Frontal cortex (tissue), 4 donors: ENCODE measurements at places on chromosomes 2 and 18. TPM values are rescaled to one million over a fixed set of nuclear protein-coding genes. Genes with fewer than 3 reads are reported as not detected.
A peak's percentile ranks its signal among the peaks of the same experiment; 100 is the strongest.

The SLC23A3 gene
- under 0.01 TPM for total RNA-seq

The LHCGR gene
- under 0.01 TPM for total RNA-seq

The TBR1 gene
- 73.8 TPM for total RNA-seq

The EGR4 gene
- not detected for total RNA-seq

The ABCG5 gene
- total RNA-seq: not detected

The PTPRN gene
- 24.5 TPM for total RNA-seq

The CAPN14 gene
- 0.82 TPM for total RNA-seq

The HMSD gene
- total RNA-seq: not detected

The ARHGAP28 gene
- 15.9 TPM for total RNA-seq

The IL36A gene
- not detected for total RNA-seq

DNA sequence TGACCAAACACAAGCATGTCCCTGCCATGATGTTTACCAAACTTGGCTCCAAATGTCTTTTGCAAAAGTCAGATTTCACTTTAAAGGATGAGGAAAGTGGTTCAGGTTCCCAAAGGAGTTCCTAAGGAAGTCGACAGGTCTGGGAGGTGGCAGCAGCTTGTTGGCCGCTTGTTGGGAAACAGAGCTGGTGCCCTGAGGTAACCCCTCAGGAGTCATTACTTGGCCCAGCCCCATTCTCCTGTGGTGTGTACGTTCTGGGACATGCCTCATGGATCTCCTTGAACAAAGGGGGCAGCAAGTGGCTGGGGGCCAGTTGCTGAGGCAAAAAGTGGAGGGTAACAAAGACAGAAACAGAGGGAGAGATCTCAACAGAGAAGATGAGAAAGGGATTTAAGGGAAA lies 10.9 kb downstream of the TMBIM1 start:
- DNase-seq: no peak

- DNase-seq: no peak
Observed at GRCh38 chr2:184577743-184578142, 20.6 kb upstream of the ZNF804A start.

- DNase-seq: no peak
Observed at GRCh38 chr18:32771169-32771751, 1.6 kb downstream of the KLHL14 start.

DNA sequence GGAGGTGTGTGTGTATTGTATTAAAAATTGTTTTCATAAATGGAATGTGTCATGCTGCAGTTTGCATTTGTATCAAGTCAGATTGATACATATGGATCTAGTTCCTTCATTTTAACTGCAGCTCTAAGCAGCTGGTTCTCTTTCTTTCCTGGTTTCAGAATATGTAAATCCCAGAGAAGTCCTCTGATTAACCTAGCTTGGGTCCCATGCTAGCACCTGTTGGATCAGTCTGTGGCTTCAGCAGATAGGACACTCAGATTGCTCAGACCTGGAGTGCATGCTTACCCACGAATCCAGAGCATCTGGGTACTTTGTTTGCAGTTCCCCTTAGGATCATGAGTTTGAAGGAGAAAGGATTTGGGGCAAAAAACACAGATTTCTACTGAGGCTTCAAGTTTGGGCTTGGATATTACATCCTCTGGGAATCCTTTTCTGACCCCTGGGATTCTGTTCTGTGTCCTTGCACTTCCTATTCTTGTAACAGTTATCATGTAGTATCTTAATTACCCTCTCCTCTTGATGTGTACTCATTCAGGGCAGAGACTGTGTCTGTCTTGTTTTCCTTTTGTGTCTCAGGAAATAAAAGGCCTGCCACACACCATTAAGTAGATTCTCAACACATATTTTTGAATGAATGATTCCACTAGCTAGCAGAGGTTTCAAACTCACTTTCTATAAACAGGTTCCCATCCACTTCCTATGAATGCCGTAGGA lies 142.1 kb downstream of the PHLPP1 start:
- no peak for DNase-seq

GRCh38 chr2:172089633-172090032 lies 4.3 kb downstream of the DLX1 start:
- peak; percentile 5 for DNase-seq

- DNase-seq: no peak
Observed at GRCh38 chr2:28047681-28048080, 157.2 kb downstream of the BABAM2 start.

DNA sequence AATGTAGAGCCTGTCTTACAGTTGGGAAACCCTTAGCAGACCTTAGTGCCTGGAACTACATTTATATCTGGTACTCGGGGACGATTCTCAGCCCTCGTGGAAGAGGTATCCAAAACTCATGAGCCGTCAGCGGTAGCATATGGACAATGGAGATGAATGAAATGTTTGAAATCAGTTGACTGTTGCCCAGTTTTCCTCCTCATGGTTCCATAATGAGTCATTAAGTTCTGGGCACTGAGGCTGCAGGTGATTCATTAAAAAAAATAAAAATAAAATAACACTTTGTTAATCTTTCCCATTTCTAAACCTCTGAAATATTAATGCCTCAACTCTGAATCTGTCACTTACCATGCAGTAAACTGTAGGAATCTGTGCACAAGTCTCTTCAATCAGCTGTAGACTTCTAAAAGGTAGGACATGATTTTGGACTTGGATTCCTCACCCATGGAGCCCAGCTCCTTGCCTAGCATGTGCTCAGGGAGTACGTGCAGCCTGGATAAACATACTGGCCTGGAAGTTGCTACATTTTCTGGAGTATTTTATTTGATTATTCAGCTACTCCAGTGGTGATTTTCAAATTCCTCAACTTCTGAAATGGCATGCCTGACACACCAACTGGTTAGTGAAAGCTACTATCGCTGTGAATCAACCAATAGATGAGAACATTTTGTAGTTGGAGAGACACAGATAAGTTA lies 979.2 kb downstream of the CNTNAP5 start:
- DNase-seq: no peak

GRCh38 chr2:143398781-143399180 lies 269.6 kb downstream of the ARHGAP15 start:
- no peak for DNase-seq

DNA sequence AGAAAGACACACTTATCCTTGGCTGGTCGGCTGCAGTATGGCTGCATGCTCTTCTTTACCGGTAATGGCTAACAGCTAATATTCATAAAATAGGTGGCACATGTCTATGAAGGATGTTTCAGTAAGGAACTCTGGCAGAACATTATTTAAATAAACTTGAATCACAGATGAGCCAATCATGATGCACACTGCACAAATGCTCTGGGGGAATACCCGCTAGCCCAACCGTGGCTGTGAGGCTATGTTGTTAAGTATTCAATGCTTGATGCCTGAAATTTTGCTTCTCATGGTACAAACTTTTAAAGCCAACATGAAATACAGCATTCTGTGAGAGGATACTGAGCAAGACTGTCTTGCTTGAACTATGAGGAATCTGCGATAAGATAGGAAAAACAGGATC lies 505.8 kb downstream of the ZEB2 start:
- no peak for DNase-seq

DNA sequence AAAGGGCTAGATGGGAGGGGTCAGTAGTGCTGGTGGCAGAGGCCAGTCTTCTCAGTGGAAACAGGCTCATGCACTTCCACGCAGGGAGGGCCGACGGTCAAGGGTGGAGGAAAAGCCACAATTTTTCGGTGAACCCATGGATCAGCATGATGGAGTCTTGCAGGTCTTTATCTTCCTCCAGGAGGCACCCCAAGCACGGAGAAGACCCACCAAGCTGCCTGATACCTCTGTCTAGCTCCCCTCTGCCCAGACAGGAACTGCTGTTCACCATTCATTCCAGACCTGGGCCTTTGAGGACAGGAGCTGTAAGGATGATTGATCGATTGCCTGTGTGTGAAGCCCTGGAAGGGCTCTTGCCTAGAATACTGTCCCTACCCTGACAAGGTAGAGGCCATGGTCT lies 2.8 kb upstream of the LRRFIP1 start:
- no peak for DNase-seq

DNA sequence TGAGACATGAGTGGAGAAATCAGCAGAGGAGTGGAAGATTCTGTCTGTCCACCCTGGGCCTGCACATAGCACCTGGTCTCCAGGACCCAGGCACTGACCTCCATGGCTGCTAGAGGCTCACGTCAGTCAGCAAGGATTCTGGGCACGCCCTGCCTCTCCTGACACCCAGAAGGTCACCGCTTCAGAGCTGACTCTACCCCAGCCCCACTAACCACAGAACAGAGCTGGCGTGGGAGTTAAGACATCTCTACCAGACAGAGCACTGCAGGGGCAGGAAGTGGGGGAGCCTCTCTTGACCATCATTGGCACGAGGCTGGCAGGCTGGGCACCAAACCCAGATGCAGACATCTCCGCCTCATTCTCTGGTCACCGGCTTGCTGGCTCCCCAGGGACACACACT lies 3.0 kb downstream of the ADCY3 start:
- DNase-seq: no peak

DNA sequence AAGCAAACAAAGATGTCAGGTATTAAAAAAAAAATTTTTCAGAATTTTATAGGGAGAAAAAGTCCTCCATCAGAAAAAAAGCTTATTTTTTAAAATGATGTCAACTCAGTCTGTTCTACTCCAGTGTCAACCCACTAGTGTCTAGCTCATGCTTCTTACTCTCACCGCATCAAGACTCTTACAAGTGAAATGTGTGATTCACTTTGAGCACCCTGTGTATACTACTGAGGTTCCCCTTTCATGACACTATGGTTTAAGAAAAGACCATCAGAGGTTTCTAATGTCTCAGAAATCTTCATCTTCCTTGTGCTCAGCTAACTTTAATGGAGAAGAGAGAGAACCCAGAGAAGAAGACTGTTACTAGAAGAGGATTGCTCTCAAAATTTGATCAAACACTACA lies 43.4 kb downstream of the FEZ2 start:
- no peak for DNase-seq

GRCh38 chr2:105618351-105618659 lies 126.4 kb upstream of the NCK2 start:
- DNase-seq: no peak

DNA sequence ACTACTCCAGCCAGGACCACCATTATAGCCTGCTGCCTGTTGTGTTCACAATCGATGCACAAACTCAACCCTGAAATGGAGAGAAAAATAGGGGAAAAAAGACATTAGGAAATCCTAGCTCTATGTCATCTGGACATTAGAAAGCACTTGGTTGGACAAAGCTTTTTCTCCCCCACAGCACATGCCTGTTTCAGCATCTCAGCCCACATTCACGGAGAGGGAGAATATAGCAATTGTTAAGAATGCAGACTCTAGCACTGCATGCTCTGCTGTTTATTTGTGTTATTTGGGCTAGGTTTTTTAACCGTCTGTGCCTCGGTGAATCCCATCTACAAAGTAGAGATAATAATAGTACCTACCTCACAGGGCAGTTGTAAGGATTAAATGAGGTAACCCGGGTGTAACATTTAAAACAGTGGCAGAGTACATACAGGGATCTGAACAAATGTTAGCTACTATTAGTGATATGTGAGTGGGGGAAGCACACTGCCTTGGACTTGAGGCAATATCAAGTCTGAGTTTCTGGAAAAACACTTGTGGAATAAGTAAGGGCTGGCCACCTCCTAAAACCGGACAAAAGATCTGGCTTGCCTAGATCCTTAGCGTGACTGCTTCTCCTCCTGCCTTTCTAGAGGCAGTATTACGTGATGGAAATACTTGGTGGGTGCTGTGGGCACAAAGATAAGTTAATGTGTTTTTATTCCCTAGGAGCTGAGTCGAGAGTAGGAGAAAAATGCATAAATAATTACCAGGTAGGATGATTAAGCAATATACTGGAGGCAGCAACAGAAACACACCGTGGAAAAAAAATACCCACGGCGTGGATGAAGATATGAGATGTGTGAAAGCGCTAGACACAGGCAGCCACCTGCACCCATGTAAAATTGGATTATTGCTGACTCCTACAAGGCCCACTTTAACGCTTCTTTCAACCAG lies 1.0 kb upstream of the PPP1CB start:
- DNase-seq: no peak

DNA sequence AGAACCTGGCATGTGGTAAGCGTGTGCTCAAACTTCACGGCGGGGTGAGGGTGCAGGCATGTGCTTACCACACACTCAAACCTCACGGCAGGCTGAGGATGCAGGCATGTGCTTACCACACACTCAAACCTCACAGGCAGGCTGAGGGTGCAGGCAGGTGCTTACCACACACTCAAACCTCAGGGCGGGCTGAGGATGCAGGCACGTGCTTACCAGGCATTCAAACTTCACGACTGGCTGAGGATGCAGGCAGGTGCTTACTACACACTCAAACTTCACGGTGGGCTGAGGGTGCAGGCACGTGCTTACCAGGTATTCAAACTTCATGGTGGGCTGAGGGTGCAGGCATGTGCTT lies 105.0 kb upstream of the ALKAL2 start:
- DNase-seq: no peak

DNA sequence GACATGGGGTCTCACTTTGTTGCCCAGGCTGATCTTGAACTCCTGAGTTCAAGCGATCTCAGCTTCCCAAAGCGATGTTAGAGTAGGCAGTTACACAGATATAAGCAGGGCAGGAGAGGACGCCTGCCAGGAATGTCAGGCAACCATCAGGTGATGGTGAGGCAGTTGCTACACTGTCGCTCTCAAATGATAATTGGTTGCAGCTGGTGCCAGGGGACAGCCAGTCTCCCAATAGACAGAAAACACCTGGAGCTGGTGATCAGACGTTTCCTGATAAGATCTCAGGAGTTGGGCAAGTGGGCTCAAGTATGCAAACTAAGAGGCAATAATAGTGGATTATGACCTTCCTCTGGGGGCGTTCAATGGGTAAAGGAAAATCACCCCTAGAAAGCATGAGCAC lies 163.1 kb upstream of the RGPD4 start:
- DNase-seq: no peak

GRCh38 chr18:45325778-45326177 lies 289.5 kb upstream of the SLC14A2 start:
- no peak for DNase-seq

- no peak for DNase-seq
Observed at GRCh38 chr2:23457990-23458682, 73.2 kb downstream of the KLHL29 start.

- DNase-seq: no peak
Observed at GRCh38 chr2:241891988-241892298, 22.4 kb downstream of the RTP5 start.

DNA sequence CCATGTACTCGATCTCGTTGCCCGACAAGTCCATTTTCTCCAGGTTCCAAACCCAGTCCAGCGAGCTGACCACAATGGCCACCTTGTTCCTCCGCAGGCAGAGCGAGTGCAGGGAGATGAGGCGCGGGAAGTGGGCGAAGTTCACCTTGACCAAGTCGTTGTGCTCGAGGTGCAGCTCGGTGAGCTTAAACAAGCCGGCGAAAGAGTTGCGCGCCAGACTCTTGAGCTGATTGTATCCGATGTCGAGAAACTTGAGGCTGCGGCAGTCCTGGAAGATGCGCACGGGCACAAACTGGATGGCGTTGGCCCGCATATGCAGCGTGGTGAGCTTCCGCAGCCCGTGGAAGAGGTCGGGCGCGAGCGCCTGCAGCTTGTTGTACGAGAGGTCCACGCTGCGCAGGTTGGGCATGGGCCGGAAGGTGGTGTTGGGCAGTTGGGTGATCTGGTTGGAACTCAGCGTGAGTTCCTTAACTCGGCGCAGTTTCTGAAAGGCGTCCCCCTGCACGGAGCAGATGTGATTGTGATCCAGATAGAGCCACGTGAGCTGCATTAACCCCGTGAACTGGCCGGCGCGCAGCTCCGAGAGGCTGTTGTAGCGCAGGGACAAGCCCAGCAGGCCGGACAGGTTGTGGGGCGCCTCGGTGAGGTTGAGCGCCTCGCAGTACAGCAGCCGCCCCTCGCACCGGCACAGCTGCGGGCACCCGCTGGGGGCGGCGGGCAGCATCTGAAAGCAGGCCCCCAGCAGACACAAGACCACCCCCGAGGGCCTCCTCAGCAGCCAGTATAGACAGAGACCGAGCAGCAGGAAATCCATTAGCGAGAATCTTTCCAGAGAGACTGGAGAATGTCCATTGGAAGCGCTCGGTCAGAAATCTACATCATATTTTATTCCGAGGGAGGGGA lies 1.3 kb downstream of the LRRTM1 start:
- DNase-seq: peak; percentile 32
